ENCODE measurements at places on chromosomes 4 and X. TPM values are rescaled to one million over a fixed set of nuclear protein-coding genes. Genes with fewer than 3 reads are reported as not detected.
A peak's percentile ranks its signal among the peaks of the same experiment; 100 is the strongest.

- no peak for DNase-seq
Measured at GRCh38 chr4:99634742-99635360, 22.8 kb downstream of the C4orf54 start.

GRCh38 chrX:13570261-13570605 is 832 bp downstream of the EGFL6 start:
- no peak for DNase-seq

DNA sequence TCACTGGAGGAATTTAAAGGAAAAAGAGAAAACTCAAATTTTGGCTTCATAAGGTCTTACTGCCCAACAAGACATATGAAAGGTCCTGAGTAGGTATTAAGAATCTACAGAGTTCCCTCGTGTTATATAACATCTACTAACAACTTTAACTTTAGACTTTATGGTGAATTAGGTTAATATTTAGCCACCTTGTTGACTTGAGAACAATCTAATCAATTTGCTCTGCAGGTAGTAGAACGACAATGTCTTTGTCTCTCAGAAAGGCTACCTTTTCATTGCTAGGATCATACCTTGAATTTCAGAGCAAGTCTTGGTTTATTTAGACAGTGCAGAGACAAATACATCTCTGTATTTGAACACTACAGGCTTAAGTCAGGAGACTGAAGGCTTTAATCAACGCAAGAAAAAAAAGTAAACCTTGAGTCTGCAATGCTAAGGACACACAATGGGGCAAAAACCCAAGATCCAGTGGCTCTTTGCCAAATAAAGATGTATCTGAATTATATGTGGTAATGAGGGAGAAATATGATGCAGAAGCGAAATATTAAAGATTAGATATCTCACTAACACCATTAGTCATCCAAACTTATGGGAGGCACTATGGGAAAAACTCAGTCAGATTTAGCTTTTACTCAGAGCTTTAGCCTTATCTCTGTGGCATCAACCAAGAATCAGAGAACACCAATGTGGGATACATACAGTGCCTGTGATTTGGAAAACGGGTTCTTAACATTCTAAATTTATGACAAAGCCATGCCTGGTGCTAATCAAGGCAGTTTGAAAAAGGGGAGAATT is 93.6 kb upstream of the FTHL17 start:
- no peak for DNase-seq

EMCN gene
- total RNA-seq: not detected

GRCh38 chr4:133943081-133943480 is 258.5 kb downstream of the PABPC4L start:
- no peak for DNase-seq

FAAH2 gene
- total RNA-seq: 29.4 TPM

SPANXN1 gene
- not detected for total RNA-seq

GRCh38 chr4:99630857-99631360 is 26.7 kb downstream of the C4orf54 start:
- no peak for DNase-seq

DNA sequence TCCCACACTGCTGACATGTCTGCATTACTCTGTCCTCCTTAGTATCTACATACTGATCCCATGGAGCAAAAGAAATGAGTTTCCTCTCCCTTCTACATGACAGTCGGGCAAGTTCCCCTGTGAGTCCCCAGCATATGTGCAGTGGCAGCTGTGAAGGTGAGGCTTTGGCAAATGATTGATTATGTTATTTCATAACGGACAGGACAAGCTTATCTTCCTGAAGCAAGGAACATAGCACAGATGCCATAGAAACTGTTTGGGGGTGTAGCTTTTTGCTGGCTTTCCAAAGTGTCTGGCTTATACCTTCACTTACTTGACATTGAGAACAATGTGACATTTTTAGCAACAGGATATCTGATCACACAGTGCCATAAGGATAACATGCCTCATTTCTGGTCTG is 136.8 kb upstream of the PDLIM3 start:
- DNase-seq: no peak

GRCh38 chrX:10007621-10008020 is 40.5 kb downstream of the CLDN34 start:
- DNase-seq: no peak

SLC7A11 gene
- 13.8 TPM for total RNA-seq

SYN1 gene
- 0.67 TPM for total RNA-seq

ADGRL3 gene
- total RNA-seq: not detected

DNA sequence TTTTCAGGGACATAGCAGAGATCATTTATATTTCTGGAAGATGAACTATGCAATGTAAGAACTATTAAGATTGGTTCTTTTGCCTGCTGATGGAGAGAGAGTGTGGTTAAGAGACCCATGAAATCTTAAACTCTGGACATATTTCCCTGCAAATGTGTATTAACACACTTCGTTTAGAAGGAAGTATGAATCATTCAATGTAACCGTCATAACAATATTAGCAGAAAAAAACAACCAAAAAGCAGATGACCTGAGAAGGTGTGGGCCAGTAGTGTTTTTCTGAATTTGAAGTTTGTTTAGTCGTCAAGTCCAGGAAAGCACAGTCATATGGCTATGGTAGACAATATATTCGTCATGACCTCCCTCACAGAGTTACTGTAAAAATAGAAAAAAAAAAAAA is 2.5 kb upstream of the TMPRSS11D start:
- no peak for DNase-seq

DNA sequence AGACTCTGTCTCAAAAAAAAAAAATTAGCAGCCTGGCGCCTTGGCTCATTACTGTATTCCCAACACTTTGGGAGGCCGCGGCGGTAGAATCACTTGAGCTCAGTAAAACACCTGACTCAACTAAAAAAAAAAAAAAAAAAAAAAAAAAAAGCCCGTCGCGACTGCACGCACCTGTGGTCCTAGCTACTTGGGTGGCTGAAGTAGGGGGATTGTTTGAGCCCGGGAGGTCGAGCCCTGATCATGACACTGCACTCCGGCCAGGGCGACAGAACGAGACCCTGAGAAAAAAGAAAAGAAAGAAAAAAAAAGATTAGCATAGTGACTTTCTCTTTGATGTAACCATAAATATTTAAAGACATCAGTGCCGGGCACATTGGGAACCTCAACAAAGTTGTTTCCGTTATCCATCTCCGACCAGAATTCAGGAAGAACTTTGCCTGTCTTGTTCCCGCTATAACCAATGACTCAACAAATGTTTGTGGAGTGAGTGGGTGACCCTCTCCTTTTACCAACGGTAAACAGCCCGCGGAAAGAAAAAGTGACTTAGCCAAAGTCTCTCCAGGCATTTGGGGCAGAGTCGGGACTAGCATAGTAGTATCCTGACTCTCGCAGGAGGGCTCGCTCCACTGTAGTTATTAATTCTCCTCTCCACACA is 553 bp upstream of the MED28 start:
- peak; percentile 6 for DNase-seq

GPR50 gene
- total RNA-seq: not detected

PPBP gene
- total RNA-seq: not detected

- no peak for DNase-seq
Measured at GRCh38 chrX:129665916-129666644, 11.3 kb upstream of the APLN start.

DNA sequence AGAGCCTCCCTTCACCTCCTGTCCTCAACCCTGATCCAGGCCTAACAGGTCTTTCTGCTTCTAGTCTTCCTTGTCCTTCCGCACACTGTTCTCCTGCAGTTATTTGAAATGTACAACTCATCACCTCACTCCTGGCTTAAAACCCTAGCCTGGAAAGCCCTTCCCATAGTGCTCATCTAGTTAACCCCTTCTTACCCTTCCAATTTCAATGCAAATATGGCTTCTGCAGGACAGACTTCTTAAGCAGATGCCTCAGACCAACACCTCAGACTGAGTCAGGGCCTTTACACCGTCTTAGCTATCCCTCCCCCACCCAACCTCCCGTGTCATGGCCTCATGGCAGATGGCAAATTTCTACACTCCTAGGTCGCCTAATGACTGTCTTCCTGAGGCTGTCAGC is 130.4 kb downstream of the BCOR start:
- peak; percentile 20 for DNase-seq

All from activated T-cell treated with anti-CD3 and anti-CD28 coated beads, Interleukin-2, amount 50 U/mL, for 72 hours (primary cell).